Activated naive CD8-positive, alpha-beta T cell treated with anti-CD3 and anti-CD28 coated beads, Interleukin-2, amount 10 ng/mL, durations not matched to agents 7 days and 5 days (primary cell): ENCODE measurements at places on chromosomes 3 and 15. TPM values are rescaled to one million over a fixed set of nuclear protein-coding genes. Genes with fewer than 3 reads are reported as not detected.

SELENOS gene
- 27.2 TPM for total RNA-seq

SMCO1 gene
- not detected for total RNA-seq

NTRK3 gene
- not detected for total RNA-seq

- DNase-seq = no peak
Observed at GRCh38 chr3:26118165-26118564, 328.3 kb downstream of the OXSM start.

GRCh38 chr3:71545330-71545729 lies 38.2 kb downstream of the FOXP1 start:
- no peak for DNase-seq
